Cardiac fibroblast (primary cell): ENCODE measurements at places on chromosomes 2 and 18.
A peak's percentile ranks its signal among the peaks of the same experiment; 100 is the strongest.

- peak; percentile 46 for DNase-seq
These were observed 430.2 kb downstream of the SETBP1 start for GRCh38 chr18:45110577-45111501.

GRCh38 chr2:12824778-12825379, 108.1 kb downstream of the TRIB2 start:
- DNase-seq, result peak; percentile 38

DNA sequence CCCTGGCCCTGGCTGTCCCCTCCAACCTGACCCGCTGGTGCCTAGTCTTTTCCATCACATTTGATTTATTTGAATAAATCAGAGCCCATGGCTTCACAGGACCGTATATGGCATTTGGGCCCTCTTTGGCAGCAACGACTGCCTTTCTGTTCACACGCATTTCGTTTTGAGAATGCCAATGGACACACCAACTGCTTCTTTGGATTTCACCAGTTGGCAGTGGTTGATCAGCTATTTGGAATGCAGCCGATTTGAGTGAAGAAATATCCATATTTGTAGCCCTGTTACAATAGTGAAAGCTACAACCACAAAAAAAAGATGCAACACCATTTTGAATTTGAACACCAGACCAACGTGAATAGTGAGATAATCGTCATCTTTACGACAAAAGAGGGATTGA, 56.5 kb downstream of the GNAL start:
- DNase-seq, result no peak

- DNase-seq, result peak; percentile 23
These were observed at the start of gene GALNT14 for GRCh38 chr2:31138037-31138962. TSS of gene GALNT14 (minus strand) at chr2:31138440. CDS start at chr2:31138086, 354 bp downstream.

DNA sequence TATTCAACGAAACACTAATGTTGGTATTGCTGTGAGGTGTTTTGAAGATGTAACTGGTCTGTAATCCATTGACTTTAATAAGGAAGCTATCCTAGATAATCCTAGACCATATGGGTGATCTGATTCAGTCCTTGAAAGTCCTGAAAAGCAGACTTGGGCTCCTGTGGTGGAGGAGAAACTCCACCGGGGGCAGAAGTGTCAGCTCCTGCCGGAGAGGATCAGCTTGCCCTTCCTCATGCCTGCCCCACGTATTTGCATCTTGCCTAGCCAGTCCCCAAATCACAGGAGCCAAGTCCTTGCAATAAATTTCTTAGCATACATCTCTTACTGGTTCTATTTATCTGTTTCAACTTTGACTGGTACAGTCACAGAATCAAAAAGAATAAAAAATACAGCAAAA, 144.2 kb upstream of the DLGAP1 start:
- no peak for DNase-seq

- no peak for DNase-seq
These were observed 712.5 kb upstream of the LRATD1 start for GRCh38 chr2:13919981-13920382.

DNA sequence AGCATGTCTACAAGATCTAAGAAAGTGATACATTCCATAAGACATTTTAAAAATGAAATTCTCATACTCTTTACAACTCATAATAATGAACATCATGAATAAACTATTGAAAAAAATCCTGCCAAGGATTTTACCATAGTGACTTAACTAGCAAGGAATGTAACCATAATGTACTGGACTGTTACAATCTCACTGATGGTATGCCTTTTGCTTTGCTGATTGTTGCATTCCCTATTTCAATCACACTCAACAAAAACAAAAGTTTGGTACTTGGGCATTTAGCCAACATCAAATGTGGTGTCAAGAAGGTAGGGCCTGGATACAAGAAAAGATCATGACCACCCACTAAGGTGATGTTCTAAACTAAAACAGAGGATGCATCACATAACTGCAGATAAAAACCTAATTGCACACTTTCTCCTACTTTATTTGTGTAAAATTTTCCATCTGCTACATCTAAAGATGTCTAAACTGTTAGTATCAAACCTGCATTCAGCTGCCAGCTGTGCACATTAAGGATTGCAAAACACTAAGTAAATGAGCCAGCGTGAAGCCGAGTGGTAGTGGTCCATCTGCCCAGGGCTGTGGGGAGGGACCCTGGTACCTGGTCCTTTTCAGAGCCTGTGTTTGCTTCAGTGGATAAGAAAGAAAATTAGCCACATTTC, 564.4 kb downstream of the ZEB2 start:
- DNase-seq, result peak; percentile 87

GRCh38 chr2:36737131-36737750, 40.7 kb downstream of the VIT start:
- no peak for DNase-seq

GRCh38 chr18:48706731-48707130, 167.9 kb downstream of the CTIF start:
- DNase-seq, result peak; percentile 17

GRCh38 chr2:203469546-203469945, 65.6 kb downstream of the RAPH1 start:
- DNase-seq, result no peak

DNA sequence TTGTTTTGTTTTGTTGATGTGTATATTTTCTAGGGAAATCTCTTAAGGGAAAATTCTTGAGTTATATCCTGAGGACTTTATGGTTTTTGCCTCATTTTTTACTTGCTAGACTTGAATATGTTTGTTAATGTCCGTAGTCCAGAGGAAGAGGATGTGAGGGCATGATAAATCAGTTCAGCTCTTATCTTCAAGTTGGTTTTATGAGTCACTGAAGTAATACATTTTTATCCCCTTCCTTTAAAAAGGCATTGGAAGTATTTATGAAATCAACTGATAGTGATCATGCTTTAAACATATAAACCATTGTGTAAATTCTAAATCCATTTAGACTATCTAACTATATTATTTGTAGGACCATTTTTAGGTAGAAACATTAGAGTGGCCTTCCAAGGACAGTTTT, 43.9 kb upstream of the CYBRD1 start:
- DNase-seq, result peak; percentile 31

DNA sequence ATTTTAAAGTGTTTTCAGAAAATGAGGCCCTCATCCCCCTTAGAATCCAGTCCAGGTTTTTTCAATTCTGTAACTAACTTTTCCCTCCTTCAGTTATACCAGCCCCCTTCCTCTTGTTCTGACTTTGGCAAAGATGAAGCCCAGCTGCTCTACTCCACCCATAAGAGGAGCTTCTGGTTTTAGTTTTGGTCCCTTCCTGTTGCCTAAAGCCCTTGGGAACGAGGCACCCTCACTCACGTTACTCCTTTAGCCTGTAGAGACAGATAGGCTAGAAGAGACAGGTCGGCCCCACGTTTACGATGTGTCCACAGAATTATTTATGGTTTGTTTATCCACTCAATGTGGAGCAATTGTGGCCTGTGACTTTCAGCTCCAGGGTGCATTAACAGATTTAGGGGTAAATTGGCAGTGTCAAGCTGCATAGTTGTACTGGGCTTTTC, 454.2 kb upstream of the TNP1 start:
- DNase-seq, result no peak

DNA sequence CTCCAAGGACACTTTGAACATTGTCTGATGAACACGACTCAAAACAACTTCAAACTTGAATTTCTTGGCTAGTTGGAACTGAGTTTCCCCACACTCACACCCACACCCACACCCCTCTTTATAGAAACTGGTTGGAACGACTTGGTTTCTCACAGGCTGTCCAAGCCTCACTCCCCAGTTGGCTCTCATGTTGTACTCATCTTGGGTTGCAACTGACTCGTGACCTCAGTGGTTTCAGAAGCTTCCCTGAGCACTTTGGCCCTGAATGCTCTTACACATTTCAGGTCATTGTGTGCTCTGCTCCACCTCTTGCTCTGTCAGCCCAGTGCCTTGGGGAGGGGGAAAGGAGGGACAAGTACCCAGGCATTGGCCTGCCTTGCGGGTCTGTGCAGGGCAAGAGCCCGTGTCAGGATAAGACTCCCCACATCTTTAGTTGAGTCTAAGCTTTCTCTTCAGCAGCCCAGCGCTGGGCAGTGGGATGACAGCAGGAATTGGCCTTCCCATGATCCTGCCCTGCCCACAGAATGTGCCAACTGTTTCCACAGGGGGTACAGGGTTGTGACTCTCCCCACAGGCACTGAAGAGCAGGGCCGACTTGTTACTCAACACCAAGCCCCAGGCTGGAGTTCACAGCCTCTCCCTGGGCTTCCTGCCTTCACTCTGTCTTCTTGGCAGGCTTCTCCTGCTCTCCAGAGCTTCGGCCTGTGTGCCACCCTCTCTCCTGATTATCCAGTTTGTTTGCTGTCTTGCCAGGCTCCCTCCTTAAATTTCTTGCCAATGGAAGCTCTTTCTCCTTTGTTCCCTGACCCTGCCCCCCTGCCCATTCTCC, 104.6 kb downstream of the RTN4 start:
- peak; percentile 86 for DNase-seq

DNA sequence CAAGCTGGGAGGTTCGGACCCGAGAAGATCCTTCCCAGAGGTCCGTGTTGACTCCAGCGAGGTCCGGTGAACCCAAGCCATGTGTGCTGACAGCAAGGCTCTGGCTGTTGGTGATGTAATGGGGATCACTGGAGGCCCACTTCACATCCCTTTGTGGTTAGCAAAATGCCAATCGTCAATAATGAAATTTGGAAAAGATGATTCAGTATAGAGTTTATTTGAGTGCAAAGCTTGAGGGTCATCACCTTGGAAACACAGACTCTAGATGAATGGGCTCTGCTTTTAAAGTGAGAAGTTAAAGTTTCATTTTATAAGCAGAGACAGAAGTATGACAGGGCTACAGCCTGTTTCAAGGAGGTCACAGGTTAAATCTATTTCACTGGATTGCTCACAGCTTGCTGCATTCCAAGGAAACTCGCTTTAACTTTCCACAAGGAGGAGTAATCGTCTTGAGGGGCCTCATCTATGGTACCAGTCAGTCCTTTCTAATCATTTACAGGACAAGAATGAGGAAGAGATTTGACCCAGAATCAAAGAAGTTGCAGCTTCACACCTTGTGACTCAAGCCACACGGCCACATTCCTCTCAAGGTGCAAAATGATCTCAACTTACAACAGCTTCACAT, 140.5 kb downstream of the TPO start:
- peak; percentile 66 for DNase-seq

DNA sequence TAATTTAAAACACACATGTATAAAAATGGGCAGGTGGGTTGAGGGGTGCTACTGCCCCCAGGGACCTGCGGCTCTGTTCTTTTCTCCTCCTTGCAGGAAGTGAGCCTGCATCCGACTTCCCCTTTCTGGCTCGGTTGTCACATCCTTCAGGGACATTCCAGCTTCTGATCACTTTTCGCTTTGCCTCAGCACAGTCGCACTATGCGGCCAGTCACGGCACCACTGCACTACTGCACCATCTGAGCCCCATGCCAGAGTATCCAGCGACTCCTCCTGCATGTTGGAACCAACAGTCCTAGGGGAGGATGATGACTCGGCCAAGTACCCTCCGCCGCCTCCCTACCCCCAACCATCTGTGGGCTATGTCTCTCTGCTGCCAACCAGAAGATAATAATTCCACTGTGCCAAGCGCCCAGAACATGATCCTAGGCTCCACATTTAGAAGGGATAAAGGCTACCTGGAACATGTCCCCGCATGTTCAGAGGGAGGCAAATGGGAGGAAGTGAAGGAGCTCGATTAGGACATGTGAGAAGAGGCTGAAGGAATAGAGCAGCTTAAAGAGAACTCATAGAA, 17.6 kb downstream of the CDC42EP3 start:
- DNase-seq, result no peak

DNA sequence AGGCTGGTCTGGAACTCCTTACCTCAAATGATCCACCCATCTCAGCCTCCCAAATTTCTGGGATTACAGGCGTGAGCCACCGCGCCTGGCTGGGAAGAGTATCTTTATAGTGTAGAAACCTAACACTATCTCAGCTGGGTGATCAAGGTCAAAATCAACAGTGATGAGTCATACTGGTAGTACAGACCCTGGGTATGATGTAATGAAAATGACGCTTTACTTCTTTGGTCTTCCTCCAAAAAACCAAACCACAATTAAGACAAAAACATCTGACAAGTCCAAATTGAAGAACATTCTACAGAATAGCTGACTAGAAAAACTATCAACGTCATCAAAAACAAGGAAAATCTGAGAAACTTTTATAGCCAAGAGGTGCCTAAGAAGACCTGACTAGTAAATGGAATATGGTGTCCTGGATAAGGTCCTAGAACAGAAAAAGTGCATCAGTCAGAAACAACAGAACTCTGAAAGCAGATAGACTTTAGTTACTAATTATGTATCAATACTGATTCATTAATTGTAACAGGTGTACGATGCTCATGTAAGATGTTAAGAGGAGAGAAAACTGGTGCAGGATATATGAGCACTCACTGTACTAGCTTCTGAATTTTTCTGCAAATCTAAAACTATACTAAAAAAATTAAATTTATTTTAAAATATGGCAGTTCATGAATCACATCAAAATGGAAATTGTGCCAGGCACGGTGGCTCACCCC, 25.4 kb downstream of the PDCL3 start:
- peak; percentile 63 for DNase-seq
